ENCODE measurements at places on chromosomes 6 and 20. TPM values are rescaled to one million over a fixed set of nuclear protein-coding genes. Genes with fewer than 3 reads are reported as not detected.

FAM83C gene
- not detected for total RNA-seq

C20orf141 gene
- not detected for total RNA-seq

IRF4 gene
- total RNA-seq: 0.29 TPM

COL9A3 gene
- total RNA-seq: 22.4 TPM

DEFB119 gene
- not detected for total RNA-seq

PTCRA gene
- total RNA-seq: not detected

PRR18 gene
- total RNA-seq: not detected

PCK1 gene
- under 0.01 TPM for total RNA-seq

PRDM13 gene
- not detected for total RNA-seq

OR2H1 gene
- total RNA-seq: not detected

HCK gene
- total RNA-seq: 13.7 TPM

PLEKHG1 gene
- 15.0 TPM for total RNA-seq

GABRR2 gene
- 0.45 TPM for total RNA-seq

DYNLT1 gene
- total RNA-seq: 101 TPM

RMND1 gene
- 10.0 TPM for total RNA-seq

RPN2 gene
- total RNA-seq: 125 TPM

CITED2 gene
- 282 TPM for total RNA-seq

KCNS1 gene
- not detected for total RNA-seq

SIRPB2 gene
- total RNA-seq: 4.7 TPM

Data from esophagus muscularis mucosa (tissue), 4 donors.